ENCODE measurements at places on chromosomes 11 and 22. TPM values are rescaled to one million over a fixed set of nuclear protein-coding genes. Genes with fewer than 3 reads are reported as not detected.

GRCh38 chr11:92501066-92501739 is 276.6 kb downstream of the FAT3 start:
- no peaks in the 10 kb centered on the region for H3K4me1 ChIP-seq
- H3K27ac ChIP-seq, result no peak overlapping the region
- H3K27me3 ChIP-seq, result no peaks in the 10 kb centered on the region
- no peaks in the 10 kb centered on the region for H3K36me3 ChIP-seq
- no peak overlapping the region for H3K4me3 ChIP-seq

The MFRP gene
- total RNA-seq, result not detected

GRCh38 chr11:61488651-61489291 is 19.8 kb upstream of the LRRC10B start:
- H3K27ac ChIP-seq, result no peak overlapping the region
- no peak overlapping the region for H3K4me3 ChIP-seq
- no peaks in the 10 kb centered on the region for H3K4me1 ChIP-seq

DNA sequence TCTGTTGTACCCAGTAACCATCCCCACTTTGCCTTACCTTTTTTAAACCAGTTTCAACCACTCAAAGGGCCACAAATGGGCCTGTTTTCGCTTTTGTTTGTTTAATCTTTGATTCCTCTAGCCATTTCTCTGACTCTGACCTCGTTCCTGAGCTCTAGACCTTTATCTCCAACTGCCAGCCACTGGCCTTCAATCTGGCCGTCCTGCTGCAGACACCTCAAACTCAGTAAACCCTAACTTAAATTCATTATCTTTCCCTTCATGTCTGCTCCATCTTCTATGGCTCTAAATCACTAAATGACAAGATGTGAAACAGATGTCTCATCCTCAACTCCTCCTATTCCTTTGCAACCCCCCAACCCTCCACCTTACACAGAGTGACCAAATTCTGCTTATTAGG is 1.3 kb upstream of the GDPD4 start:
- no peak for DNase-seq
- H3K27me3 ChIP-seq, result no peaks in the 10 kb centered on the region
- no peaks in the 10 kb centered on the region for H3K36me3 ChIP-seq

The CDC42BPG gene
- 6.9 TPM for total RNA-seq
